ENCODE measurements at places on chromosomes 5 and 9. TPM values are rescaled to one million over a fixed set of nuclear protein-coding genes. Genes with fewer than 3 reads are reported as not detected.

LCN9 gene
- total RNA-seq: not detected

LCN10 gene
- 1.2 TPM for total RNA-seq

SAPCD2 gene
- 0.74 TPM for total RNA-seq

PDE6A gene
- not detected for total RNA-seq

DNA sequence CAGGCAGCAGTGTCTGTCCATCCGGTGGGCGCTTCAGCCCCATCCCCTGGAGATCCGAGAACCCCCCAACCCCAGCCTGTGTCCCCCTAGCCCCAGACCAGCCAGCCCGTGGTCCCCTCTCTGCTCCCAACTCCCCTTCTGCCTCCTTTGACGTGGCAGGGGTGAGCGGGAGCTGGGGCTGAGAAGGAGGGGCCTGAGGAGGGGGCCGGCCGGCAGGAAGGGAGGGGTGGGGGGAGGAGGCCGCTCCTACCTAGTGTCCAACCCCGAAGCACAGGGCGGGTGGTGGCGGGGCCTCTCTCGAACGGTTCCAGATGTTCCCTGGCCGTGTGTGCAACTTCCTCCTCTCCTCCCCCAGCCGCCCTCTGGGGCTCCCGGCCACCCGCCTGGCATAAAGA, 31.0 kb downstream of the GOLGA2 start:
- DNase-seq: no peak

- no peak for DNase-seq
Measured at GRCh38 chr9:131320031-131320685, 30.6 kb downstream of the PLPP7 start.

Data from naive thymus-derived CD4-positive, alpha-beta T cell (primary cell).